Activated naive CD4-positive, alpha-beta T cell treated with anti-CD3 and anti-CD28 coated beads, Interleukin-2, amount 50 U/mL, for 16 hours (primary cell): ENCODE measurements at places on chromosomes 7 and 10.

DNA sequence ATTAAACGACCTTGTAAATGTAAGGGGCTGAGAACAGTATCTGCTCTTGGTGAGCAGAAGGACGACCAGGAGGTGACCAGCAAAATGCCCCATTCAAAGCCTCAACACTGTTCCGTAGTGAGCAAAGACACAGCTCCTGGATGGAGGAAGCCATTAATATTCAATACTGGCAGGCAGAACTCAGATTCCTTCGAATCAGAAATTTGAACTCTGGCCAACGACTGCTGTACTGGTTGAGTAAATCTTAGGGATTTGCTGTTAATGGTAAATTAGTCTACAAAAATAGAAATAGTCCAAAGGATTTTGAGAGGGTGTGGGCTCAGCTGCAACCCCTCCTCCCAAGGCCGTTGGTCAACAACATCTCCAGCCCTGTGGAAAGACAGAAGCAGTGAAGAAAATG is 130.5 kb upstream of the PFKP start:
- DNase-seq = no peak

DNA sequence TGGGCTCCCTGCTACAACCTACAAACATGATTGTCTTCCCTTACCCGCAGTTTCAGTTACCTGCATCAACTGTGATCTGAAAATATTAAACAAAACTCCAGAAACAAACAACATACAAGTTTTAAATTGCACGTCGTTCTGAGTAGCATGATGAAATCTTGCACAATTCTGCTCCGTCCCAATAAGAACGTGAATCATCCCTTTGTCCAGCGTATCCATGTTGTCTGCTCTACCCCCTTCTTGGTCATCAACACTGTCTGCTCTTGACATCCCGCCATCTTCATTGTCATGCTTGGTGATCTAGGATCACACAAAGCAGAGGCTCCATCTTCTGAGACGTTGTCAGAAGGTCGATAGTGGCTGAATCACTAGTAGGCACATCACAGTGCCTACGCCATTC is 53.9 kb downstream of the ACADSB start:
- no peak for DNase-seq

GRCh38 chr7:138752518-138753149 is 45.2 kb upstream of the TMEM213 start:
- peak; percentile 86 for DNase-seq

- DNase-seq = no peak
These were observed 6.8 kb downstream of the PRPF18 start for GRCh38 chr10:13593535-13593934.

DNA sequence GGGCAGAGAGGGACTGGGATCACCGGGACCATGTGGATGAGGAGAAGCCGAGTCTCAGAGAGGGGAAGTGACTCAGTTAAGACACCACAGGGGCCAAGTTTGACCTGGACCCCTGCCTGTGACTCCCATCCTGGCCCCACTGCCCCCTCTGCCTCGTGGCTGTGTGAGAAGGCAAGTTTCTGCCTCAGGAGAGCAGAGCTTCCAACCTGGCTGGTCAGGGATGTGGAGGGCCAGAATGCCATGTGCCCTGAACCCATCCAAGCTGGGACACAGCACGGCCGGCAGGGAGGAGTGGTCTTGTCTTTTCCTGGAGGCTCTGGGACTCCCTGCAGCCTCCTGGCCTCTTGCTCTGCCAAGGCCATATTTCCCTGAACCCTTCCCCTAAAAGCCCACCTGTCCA is 19.5 kb downstream of the WDFY4 start:
- no peak for DNase-seq

DNA sequence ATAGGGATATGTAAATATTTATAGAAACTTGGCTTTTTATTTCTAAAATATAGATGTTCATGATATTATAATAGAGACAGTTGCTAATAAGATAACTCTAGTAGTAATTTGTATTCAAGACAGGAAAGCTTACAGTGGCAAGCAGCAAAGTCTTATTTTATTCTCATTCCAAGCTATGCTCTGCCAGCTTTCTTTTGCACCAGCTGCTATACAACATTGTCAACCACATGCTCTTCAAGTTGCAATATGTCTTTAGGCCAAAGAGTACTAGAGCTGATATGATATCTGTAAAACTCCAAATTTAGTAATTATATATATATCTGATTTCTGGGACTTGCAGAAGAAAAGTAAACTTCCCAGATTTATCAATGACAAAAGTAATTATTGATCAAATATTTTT is 350.1 kb downstream of the HGF start:
- no peak for DNase-seq

DNA sequence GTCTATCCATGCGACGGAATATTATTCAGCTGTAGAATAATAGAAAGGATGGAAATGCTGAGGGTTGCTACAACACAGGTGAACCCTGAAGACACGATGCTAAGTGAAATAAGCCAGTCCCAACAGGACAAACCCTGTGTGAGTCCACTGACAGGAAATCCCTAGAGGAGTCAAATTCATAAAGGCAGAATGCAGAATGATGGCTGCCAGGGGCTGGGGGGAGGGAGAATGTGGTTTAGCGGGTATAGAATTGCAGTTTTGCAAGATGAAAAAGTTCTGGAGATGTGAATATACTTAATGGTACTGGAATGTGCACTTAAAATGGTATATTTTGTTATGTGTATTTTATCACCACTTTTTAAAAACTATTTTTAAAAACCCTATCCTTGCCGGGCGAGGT is 36.9 kb upstream of the DOCK1 start:
- DNase-seq = no peak

GRCh38 chr7:20030915-20031362 is 186.2 kb downstream of the MACC1 start:
- no peak for DNase-seq

DNA sequence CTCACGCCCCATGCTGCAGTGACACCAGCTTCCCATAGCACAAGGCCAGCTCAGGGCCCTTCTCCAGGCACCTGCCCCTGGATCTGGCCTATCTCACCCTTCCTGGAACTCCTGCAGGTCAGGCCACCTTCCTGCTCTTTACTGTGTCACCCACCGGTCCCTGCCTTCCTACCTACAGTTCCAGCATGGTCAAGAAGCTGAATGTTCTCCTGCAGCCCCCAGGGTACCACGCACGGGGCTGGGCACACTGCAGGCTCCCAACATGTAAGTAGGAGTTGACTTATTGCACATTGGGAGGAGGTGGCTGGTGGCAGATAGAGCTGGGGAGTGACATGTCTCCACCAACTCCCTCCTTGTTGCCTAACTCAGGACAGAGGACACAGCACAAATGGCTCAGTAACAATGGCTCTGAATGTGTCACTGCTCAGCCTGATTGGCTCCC is 14.5 kb downstream of the ITPRIP start:
- DNase-seq = no peak

GRCh38 chr7:146831875-146832274 is 715.3 kb downstream of the CNTNAP2 start:
- DNase-seq = no peak
